ENCODE measurements at places on chromosomes 7 and 10.

DNA sequence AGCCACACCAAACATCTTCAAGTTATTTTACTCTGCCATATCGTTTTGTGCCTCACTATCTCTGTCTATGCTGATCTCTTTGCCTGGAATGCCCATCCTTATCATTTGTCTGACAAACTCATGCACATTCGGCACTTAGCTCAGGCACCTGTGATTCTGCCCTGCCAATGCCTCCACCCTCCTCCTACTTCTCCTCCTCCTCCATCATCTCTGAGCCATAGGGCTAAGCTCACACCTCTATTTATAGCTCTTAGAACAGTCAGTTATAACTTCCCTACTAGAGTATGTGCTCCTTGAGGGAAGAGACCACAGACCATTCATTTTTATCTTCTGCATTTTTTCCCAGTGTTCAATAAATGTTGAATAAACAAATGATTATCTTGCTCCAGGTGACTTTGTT lies 51.2 kb upstream of the CDK13 start:
- no peak for DNase-seq

DNA sequence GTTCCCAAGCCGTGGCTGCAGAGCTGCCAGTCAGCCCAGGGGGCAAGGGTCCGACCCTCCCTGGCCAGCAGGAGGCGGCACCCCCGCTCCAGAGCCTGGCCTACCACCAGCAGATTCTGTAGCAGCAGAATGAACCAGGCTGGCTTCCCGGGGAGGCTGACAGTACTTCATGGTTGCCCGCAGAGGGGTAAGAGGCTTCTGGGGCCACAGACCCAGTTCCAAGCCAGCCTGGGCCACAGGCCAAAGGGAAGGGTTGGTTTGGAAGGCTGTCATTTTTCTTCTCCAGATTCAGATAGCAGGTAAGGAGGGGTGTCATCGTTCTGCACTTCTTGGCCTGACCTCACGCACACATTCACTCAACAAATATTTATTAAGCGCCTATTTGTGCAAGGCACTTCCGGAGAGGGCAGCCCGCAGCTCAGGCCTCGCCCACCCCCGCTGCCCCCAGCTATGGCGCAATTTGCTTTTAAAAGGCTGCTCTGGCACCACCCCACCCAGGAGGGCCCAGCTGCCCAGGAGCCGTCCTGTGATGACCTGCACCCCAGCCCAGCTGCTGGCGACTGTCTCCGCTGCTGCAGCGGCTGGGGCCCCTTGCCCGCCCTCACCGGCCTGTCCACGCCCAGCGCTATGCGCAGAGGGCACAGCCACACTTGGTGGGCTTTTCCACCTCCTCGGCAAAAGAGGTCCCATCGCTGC lies 168.5 kb downstream of the LCOR start:
- DNase-seq = no peak

DNA sequence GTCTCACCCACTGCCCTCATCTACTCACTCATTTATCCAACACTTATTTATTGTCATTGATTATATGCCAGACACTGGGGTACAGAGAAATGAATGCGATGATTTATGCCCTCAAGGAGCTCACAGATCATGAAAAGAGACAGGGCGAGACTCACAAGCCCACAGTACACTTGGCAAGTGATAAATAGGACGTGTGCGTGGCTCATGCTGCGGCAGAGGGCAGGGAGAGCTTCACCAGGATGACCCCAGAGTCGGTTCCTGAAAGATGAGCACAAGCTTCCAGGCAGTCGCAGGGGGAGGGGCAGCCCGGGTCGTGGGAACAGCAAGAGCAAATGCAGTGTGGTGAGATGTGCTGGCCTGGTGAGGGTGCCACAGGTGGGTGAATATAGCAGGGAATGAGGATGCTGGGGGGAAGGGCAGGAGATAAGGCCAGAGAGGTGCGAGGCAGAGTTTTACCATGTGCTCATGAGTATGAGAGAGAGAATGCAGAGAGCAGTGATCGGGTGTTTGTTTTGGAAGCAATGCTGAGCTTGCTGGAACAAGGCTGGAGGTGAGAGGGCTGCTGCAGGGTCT lies 70.9 kb downstream of the ATXN7L1 start:
- no peak for DNase-seq

DNA sequence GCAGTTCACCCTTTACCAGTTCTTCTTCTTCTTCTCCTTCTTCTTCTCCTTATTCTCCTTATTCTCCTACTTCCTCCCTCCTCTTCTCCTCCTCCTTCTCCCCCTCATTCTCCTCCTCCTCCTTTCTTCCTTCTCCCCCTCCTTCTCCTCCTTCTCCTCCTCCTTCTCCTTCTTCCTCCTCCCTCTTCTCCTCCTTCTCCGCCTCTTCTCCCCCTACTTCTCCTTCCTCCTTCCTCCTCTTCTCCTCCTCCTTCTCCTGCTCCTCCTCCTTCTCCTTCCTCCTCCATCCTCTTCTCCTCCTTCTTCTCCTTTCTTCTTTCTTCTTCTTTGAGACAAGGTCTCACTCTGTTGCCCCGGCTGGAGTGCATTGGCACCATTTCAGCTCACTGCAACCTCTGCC lies 58.0 kb upstream of the LRGUK start:
- no peak for DNase-seq

DNA sequence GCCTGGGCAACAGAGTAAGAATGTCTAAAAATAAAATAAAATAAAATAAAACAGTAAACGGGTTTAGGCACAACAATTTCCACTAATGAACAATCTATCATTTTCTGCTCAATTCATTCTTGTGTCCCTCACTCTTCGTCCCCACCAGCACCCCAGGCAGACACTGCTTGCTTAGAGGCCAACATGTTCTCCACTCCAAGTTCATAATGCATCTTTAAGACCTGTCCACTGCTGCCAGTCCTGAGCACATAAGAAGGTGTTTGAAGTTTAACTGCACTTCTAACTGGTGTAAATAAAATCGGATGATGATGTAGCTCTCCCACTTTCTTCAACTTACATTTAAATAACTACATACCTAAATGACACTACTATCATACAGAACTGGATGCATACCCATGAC lies 13.2 kb downstream of the PDLIM1 start:
- no peak for DNase-seq

- DNase-seq = no peak
These were observed 7.3 kb downstream of the TRA2A start for GRCh38 chr7:23524473-23524872.

DNA sequence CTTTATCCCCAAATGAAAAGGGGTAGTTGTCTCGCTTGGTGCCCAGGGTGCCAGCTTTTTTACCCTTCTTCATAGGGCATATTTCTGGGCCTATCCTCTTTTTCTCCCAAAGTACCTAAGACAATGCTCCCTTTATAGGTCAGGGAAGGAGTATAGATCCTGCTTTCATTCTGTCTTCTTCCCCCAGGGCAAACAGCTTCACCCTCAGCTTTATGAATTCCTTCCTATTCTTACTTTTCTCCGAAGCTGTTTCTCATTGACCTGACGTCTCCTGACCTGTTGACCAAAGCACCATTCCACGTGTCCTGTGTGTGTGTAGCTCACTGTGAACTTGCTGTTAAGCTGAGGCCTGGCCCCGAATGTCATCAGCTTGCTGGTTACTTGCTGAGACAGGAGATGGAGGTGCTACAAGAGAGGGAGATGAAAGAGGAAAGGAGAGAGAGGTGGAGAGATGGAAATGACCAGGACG lies 48.9 kb downstream of the PYROXD2 start:
- no peak for DNase-seq

GRCh38 chr7:123770378-123770777 lies 21.6 kb upstream of the WASL start:
- DNase-seq = no peak

DNA sequence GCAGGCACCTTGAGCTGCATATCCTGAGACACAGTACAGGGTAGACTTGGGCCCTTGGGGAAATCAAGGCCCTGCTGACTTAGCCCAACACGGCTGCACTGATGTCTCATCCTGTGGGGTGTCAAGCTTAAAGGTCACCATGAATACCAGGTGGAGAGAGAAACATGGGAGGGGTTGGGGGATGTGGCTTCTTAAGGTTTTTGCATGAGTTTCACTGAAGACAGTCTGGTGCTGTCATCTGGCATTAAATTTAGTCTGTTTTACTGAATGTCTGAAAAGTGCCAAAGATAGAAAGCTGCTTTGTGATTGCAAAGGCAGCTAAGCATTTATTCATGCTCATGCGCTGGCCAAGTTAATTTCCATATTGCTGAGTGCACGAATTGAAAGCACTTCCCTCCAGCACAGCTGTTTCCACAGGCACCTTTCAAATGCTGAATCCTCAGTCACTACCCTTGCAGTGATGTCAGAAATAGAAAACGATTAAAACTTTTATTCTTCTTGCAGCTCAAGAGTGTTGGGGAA lies 102.1 kb downstream of the OSBPL3 start:
- DNase-seq = no peak

GRCh38 chr7:129343099-129343700 lies 91.0 kb upstream of the STRIP2 start:
- peak; percentile 47 for DNase-seq

GRCh38 chr10:96390460-96390864 lies 31.7 kb upstream of the OPALIN start:
- DNase-seq = no peak

DNA sequence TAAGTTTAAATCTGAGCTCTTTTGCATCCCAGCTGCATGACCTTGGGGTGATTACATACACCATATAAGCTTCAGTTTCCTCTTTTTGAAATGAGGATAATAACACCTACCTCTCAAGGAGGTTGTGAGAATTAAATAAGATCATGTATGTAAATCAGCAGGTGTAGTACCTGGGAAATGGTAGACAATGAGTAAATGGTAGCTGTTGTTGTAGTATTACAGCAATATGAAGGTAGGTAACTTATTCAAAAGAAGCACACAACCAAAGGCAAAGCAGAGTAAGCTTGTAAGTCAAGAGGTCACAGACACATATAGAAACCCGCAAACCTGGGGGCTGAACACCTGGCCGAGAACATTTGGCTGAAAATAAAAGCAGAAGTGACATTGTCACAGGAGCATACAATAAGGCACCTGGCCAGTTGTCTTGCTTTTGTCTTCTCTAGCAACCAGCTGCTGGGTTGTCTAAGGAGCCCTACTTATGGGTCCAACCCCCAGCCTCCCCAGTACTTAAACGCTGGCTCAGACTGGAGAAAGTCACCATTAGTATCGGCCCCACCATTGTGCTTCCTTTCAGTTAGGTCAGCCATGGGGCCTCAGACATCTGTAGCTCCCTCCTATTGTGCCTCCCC lies 203.6 kb upstream of the MKLN1 start:
- no peak for DNase-seq

DNA sequence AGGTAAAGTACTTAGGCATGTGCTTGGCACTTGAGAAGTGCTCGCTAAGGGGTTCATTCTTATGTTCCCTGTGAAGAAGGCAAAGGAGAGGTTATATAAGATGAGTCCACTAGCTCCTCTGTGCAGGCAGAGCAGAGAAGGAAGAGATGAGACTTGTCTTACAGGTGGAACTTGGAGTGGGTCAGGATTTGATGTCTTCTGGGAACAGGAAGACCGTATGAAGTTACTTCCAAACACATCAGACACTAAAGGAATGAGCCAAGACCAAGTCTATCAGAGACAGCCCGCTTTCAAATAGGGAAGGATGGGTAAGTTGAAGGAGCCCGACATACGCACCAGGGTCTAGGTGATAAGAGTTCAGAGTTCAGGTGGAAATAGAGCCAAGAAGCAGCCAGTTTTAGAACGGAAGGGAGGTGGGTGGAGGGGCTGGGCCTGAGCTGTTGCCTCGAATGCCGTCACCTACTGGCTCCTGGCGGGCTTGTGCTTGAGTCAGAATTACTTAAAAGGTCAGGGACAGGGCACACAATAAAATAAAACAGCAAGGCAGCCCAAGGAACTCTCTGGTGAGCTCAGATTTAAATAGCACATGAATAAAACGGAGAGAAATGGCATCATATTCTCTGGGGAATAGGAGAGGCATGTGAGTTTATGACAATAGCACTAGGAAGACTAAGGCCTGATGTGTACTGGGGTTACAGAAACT lies 56.1 kb upstream of the GRB10 start:
- DNase-seq = peak; percentile 40

DNA sequence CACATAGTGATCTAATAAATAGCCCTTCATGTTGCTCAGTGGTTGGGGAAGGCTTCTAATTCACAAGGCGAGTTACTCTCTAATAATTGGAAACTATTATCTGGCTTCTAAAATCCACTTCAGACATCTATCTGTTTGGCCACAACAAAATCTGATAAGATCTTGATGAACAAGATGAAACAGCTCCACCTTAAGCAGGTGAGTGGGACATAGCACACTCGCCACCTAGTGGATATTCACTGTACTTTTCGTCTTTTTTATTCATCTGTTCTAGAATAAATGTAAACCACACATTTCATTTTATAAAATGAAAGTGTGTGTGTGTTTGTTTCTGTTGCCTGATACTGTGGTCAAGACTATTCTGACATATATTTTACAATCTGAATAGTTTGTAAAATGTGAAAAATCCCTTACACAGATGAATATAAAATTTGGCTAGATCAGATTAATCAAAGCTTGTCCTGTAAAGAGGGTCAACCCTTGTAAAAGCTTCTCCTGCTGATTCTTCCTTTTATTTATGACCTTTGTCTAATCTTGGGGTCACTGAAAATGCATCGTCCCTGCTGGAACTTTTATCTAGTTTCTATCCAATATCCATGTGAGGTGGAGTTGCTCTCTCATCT lies 26.5 kb upstream of the CNTNAP2 start:
- DNase-seq = no peak

- no peak for DNase-seq
These were observed 89.9 kb downstream of the CHST15 start for GRCh38 chr10:124003481-124003870.

DNA sequence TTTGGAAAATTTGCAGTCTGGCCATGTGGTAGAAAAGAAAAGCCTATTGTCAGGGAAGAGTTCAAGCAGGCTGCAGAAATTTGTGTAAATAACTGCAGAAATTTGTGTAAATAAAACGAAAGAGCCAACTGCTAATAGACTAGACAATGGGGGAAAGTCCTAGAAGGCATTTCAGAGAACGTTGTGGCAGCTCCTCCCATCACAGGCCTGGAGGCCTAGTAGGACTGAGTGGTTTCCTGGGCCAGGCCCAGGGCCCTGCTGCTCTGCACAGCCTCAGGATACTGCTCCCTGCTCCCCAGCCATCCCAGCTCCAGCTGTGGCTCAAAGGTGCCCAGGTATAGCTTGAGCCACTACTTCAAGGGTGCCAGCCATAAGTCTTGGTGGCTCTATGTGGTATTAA lies 50.9 kb downstream of the RSBN1L start:
- DNase-seq = no peak

- DNase-seq = no peak
These were observed 3.7 kb upstream of the HOXA10 start for GRCh38 chr7:27177795-27178320.

DNA sequence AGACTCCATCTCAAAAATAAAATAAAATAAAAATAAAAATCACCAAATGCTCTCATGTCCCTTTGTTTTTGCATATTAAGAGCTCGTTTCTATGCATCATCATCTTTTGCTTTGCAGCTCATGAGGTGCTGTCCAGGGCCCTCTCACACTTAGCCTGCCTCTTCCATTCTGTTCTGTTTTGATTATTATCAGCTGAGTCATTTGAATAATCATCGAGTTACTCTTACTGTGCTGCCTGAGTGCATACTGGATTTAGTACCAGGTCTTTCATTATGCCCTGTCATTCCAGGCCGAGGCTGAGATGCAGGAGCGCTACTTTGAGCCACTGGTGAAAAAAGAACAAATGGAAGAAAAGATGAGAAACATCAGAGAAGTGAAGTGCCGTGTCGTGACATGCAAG lies 33.0 kb downstream of the UCMA start:
- peak; percentile 73 for DNase-seq

Data from HFFc6 (cell line).